RPMI8226 (cell line): ENCODE measurements at places on chromosomes 5 and 9.

DNA sequence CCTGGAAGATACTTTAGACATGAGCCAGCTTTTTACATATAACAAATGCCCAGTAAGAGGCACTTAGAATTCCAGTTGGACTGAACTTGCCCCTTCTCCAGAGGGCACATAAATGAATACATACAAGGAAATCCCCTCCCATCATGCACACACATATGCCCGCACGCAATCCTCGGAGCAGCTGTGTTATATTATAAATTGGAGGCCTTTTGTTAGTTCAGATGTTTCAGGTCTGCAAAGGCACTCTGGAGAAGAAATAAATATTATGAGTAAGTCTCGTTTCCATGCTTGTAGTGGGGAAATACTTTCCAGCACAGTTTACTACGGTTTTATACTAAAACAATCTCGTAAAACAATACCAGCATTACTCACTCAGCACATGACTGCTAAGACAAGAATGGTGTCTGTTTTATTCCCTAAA, 17.6 kb upstream of the MUSK start:
- no peak for DNase-seq

DNA sequence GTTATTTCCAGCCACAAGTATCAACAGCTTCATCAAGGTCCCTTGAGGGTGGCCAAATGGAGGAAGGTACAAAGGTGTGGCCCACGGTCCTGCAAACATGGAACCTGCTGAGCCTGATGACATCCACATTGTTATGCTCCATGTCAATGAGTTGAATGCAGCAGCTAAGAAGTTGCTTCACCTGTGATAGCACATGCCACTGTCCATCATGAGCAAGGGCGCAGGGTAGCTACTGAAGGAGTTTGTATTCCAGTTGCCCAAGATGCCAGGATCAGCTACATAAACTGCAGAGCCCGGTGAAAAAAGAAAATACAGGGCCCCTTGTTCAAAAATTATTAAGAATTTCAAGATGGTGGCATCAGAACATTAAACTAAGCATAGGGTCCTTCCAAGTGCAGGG, 24.2 kb downstream of the LSM11 start:
- no peak for DNase-seq

- no peak for DNase-seq
Measured at GRCh38 chr9:131714821-131715220, 25.1 kb downstream of the RAPGEF1 start.

- DNase-seq, result no peak
Measured at GRCh38 chr9:37144762-37145161, 24.4 kb downstream of the ZCCHC7 start.

- peak; percentile 55 for DNase-seq
Measured at GRCh38 chr5:171673328-171673727, 112.3 kb upstream of the SMIM23 start.

- DNase-seq, result peak; percentile 80
Measured at GRCh38 chr9:135329571-135330306, 149.8 kb upstream of the PPP1R26 start.
